CD14-positive monocyte (primary cell): ENCODE measurements at places on chromosomes 2 and 18.

DNA sequence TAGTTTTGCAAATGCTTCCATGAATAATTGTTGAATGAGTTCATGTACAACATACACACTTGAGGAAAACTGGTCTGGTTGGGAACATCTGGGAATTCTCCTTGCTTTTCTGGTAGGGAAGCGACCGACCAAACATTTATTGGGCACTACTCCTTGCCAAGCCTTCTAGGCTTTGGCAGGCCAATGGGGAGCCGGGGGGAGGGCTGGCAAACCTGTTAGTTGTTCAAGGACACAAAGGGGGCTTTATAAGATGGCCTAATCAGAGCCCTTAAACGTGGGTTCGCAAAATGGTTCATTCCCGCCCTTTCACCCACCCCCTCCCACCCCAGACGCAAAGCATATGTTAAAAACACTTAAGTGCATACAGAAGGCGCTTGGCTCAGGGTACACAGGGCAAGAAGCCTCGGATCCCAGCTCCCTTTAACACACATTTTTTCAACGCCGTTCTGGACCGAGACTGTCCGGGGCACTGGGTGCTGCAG lies 844 bp upstream of the VSNL1 start:
- DNase-seq, result no peak

DNA sequence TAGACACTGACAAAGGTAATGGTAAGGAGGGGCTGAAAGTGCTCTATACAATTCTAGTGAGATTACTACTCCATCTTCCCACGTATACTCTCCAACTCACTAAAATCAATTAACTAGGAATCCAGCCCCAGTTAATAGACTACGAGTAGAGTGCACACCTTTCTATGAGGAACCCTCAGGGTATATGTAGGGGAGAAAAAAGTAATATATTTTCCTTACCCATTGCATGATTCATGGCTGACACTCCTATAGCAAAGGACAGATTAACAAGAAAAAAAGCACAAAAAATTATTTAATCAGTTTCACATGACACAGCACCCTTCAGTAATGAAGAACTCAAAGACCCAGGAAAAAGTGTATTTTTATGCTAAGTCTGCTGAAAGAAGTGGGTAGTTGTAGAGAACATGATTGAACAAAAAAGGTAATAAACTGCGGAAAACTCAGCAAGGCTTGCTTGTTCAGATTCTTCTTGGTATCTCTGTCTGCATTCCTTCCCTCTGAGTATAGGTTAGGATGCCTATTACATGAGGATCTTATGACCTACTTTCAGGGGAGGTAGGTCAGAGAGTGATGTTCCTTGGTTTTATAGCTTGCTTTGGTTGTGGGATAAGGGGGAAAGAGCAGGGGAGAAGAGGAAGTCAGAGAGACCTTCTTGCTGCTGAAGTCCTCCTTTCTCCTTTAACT lies 342.0 kb upstream of the DLGAP1 start:
- DNase-seq, result no peak

DNA sequence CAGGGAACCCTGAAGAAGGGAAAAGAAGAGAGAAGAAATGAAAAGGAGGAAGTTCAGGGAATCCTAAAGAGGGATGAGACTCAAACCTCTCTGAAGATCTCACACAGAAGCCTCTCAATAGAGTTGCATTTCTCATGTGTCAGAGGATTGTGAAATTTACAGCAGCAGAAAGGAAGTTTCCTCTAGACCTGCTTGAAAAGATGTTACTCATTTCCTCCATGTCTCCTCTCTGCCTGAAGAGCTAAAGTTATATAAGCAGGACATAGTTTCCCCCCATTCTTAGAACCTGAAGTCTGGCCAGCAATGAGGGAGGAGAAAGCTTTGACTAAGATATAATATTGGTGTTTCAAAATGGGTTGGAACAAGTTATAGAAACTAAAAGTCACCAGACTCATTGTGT lies 1155.6 kb downstream of the LRP1B start:
- no peak for DNase-seq

DNA sequence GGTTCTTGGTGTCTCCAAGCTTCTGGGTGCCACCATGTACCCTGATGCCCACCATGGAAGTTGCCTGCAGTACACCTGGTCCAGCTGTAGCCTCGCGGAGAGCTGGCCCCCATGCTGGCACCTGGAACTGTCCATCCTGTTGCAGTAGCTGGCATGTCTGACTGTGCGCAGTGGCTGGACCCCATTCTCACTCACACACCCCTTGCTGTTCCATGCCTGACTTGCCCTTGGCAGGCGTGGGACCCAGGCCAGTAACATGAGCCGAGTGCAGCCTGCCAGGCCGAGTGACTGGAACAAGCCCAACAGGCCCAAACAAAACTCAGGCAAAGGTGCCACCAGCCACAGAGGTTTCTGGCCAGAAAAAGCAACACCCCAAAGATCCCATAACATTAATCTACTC lies 73.8 kb downstream of the NEURL3 start:
- no peak for DNase-seq

DNA sequence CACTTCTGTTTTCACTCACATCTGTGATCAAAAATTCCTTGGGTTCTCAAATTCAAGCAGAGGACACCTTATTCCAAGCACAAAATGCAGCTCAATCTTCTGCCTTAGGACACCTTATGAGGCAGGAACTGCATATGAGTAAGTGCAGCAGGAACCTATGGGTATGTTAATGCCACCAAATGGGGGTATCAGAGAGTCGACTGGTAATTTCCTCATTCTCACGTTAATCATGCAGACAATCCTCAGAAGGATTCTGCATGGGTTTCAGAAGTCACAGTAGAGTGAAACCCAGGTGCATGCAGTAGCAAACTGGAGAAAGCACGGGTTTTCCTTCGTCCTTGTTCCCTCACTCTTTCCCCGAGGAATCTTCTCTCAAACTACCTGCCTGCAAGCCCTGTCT lies 452.8 kb downstream of the CBLN2 start:
- no peak for DNase-seq

GRCh38 chr2:211881449-211881848 lies 657.2 kb downstream of the ERBB4 start:
- DNase-seq, result no peak

- DNase-seq, result no peak
Observed at GRCh38 chr2:61151436-61151835, 10.6 kb upstream of the C2orf74 start.

- no peak for DNase-seq
Observed at GRCh38 chr18:74506448-74507084, 10.4 kb downstream of the CNDP2 start.

- no peak for DNase-seq
Observed at GRCh38 chr2:134368009-134368817, 114.3 kb downstream of the MGAT5 start.

DNA sequence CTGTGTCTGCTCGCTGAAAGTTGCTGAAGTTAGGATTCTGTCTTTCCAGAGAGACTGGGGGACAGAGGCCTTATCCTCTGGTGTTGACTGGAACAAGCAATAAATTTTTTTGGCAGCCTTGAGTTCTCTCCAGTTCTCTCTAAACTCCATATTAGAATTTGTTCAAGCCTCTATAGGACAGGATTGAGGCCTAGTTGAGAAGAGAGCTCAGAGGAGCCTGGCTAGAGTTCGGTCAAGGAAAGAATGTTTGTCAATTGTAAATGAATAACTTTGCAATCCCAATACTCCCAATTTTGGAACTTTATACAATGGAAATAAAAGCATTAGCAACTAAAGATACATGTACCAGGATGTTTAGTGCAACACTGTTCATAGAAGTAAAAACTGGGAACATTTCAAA lies 16.7 kb upstream of the RASGRP3 start:
- no peak for DNase-seq

DNA sequence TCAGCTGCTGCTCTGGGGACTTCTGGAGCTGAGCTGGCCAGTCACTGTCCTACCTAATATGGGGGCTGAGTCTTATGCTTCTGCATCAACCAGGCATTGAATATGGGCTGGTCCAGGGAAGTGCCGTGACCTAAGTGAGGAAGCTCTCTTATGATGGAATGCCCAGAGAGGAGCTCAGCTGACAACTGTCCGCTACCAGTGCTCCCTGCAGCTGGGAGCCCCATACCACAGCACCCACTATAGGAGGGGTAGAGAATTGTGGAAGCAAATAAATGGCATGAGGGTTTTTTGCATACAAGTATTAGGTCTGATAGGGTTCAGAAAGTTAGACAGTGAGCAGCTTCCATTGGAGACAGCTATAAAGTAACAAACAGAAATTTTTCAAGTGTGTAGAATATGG lies 4.5 kb downstream of the TIMM21 start:
- DNase-seq, result no peak

DNA sequence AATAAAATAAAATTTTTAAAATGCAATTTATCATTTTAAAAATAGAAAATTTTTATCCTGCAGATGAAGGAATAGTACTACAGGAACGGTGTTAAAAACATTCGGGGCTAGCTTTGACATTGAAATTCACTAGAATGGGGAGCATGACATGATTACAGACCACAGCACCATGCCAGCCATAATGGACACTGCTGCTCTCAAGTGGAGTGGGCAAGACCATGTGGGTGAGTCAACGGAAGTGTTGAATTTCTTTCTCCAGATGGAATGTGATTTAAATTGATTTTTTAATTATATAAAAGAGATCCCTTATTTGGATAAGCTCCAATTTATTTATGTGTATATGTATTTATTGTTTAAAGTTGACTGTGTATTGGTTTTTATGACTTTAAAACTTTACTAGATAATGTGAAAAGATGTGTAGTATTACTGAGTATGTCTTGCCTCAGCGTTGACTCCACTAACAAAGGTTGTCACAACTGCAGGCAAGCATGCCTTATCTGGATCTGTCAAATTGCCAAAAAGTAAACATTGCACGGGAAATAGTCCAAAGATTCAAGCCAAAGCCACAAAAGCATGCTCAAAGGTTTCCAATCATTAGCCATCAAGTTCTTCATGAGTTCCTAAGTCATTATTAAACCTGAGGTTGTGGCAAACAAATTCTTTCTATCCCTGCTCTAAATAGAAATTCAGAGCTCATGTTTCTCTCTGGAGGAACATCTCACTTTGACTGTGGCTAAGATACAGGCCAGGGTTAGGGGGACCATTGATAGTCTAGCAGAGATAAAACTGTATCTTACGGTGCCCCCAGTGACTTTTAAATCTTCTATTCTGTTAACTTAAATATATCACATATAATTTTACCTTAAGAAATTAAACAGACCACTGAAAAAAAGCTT lies 536.9 kb downstream of the TMX3 start:
- no peak for DNase-seq

GRCh38 chr2:240340361-240340761 lies 95.1 kb upstream of the GPC1 start:
- DNase-seq, result no peak

DNA sequence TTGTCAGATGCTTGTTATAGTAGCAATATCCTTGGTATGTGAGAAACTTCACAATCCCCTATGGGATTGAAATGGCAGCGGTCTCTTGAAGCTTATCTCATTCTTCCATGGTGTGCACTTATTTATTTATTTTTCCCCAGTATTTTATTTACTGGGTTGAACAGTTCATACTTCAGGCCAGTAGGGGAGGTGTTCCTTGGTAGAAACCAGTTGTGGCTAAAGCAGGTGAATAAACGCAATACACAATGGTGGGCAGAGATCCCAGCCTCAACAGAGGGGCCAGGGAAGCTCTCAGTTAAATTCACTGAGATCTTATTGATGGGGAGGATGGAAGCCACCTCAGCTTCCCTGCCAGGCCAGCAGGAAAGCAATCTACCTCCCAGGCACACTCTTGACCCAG lies 93.7 kb upstream of the SRD5A2 start:
- DNase-seq, result no peak

GRCh38 chr2:191031256-191031655 lies 17.3 kb upstream of the STAT1 start:
- DNase-seq, result no peak

DNA sequence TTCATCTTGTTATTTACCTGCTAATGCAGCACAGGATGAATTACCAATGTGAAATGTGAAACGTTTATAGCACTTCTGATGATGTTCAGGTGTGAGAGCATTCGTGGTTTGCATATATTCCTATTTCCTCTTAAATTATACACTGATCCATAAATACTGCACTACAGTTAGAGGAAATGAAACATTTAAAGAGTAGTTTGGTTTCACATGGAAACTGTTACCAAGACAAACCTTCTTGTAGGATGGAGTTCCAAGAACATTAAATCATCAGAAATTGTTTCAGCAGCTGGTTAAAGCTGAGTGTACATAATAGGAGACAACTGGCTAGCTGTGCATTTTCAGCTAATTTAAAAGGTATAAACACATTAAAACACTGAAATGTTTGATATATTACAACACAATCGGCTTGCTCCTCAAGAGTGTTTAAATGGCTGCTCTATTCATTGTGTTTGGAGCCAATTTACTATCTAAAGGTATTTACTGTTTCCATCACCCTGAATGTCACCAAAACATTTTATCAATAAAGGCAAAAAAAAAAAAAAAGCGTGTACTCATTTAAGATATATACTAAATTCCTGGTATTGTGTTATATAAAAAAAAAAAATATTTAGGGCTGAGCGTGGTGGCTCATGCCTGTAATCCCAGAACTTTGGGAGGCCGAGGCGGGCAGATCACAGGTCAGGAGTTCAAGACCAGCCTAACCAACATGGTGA lies 100.6 kb downstream of the DYM start:
- no peak for DNase-seq

GRCh38 chr2:68483011-68483410 lies 15.6 kb downstream of the APLF start:
- no peak for DNase-seq

- DNase-seq, result no peak
Observed at GRCh38 chr2:74887960-74888700, 54.2 kb downstream of the HK2 start.

DNA sequence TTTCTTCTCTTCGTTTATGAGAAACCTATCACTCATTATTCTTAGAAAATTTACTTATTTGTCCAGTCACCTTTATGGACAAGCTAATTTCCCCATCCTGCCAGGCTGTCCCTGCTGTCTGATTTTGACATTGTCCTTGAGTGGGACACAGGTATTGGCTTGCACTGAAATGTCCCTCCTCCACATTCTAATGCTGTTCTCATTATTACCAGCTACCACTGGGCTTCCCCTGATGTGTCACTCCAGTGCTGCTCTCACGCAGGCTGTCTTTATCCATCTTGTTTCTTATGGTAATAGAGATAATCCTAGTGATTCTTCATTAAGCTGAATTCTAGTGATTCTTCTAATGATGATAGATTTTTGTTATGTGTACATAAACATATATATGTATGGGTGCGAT lies 48.1 kb upstream of the RBMS1 start:
- DNase-seq, result no peak

- DNase-seq, result no peak
Observed at GRCh38 chr2:152609154-152609553, 108.1 kb downstream of the PRPF40A start.

DNA sequence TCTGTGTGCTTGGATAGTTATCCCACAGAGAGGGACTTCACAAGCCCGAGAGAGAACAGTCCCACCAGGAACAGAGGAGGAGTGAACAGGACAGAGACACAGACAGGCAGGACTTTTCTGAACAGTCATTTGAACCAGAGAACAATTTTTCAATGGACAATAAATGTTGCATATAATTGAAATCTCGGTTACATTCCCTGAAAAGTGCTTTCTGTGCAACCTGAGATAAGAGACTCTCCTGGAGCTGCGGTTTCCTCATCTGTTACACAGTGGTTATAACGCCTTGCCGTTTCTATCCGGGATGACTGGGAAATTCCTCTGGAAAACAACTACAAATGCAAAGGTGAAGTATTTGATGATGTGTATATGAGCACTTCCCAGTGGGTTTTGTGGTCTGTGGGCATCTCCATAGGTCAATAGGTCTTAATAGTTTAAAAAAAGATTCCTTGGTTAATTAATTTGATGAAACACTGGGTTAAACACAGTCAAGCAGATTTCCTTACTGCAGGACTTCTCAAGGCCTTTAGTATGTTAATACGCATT lies 87.2 kb upstream of the HPCAL1 start:
- no peak for DNase-seq
